ENCODE measurements at places on chromosomes 7 and 10. TPM values are rescaled to one million over a fixed set of nuclear protein-coding genes. Genes with fewer than 3 reads are reported as not detected.

Gene ZPBP
- not detected for total RNA-seq

Gene CACNB2
- not detected for total RNA-seq

Gene PTF1A
- total RNA-seq = not detected

Gene SLC26A4
- total RNA-seq = 0.46 TPM

Gene LEP
- not detected for total RNA-seq

Gene OR6V1
- not detected for total RNA-seq

Gene CTAGE15
- total RNA-seq = not detected

Gene CDC14C
- not detected for total RNA-seq

Gene SPAM1
- not detected for total RNA-seq

Gene FAM131B
- total RNA-seq = 0.20 TPM

Gene NAT16
- not detected for total RNA-seq

Gene DOCK1
- 40.5 TPM for total RNA-seq

Gene PIP
- not detected for total RNA-seq

Gene OR2A12
- not detected for total RNA-seq

Gene PLXDC2
- 23.7 TPM for total RNA-seq

Gene GPR141
- 11.0 TPM for total RNA-seq

Gene ANKRD30A
- not detected for total RNA-seq

Gene ACSM6
- not detected for total RNA-seq

Gene CUL2
- total RNA-seq = 20.1 TPM

Gene STK31
- total RNA-seq = 0.98 TPM

Gene CYP3A4
- not detected for total RNA-seq

Gene VPS37D
- total RNA-seq = 1.2 TPM

Gene CADPS2
- 8.9 TPM for total RNA-seq

Gene OR13A1
- total RNA-seq = 0.56 TPM

Gene THSD7A
- 6.5 TPM for total RNA-seq

Gene RHOBTB1
- total RNA-seq = 32.6 TPM

Gene PLAU
- 24.4 TPM for total RNA-seq

Gene PDIA4
- total RNA-seq = 86.2 TPM

Gene NPTX2
- total RNA-seq = 29.8 TPM

Gene SYT15B
- total RNA-seq = 1.3 TPM

Gene ANKIB1
- total RNA-seq = 43.1 TPM

All from spleen (tissue), 13 donors.